ENCODE measurements at places on chromosomes 16 and 17.

DNA sequence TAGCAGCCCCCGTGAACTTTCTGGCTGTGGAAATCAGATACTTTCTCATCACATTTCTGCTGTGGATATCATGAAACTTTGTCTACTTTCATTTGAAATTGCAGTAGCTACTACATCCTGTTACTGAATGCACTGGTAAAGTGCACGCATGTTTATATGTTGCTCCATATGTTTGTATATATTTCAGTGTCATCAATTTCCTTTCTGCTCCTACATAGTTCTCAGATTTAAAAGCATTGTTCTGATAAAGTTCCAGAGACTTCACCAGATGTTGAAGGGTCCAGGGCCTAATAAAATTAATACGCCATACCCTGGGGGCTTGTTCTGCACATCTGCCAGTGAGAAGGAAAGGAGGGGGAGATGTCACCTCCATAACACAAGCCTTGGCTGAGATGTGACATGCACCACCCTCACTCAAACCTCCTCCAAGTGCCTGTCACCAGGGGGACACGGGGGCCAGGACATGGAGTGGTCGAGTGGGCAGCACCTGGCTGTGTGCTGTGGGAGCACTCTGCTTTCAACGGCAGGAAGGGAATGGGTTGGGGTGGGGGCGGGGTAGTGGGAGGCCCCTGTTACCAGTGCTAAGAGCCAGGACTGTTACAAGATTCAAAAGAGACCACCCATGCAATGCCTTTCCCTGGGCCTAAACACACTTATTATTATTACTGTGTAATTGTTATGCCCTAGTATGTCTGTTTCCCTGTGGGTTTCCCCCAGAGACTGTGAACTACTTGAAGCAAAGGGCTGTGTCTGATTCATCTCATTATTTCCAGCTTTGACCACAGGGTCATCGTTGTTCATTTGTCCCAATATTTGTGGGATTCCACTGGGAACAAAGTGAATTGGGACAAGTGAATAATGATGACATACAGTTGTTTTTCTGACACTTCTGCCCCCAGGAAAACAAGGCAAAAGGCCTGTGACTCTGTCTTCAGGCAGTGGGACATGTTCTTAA lies 193.4 kb downstream of the FOXL1 start:
- no peak for DNase-seq

GRCh38 chr16:86597880-86598606 lies 19.7 kb downstream of the FOXL1 start:
- DNase-seq: no peak

- peak; percentile 95 for DNase-seq
These were observed 43.7 kb upstream of the GOSR1 start for GRCh38 chr17:30433514-30433913.

- no peak for DNase-seq
These were observed 16.8 kb downstream of the GALNS start for GRCh38 chr16:88839745-88840599.

GRCh38 chr16:56918467-56919012 lies 13.4 kb upstream of the HERPUD1 start:
- DNase-seq: no peak

- DNase-seq: no peak
These were observed 110.6 kb downstream of the PRKCA start for GRCh38 chr17:66412857-66413558.

- no peak for DNase-seq
These were observed 802 bp upstream of the TOB1 start for GRCh38 chr17:50866950-50867362.

GRCh38 chr17:50634224-50634914 lies at the start of gene ABCC3:
Gene ABCC3, plus strand, starts transcription at chr17:50634881. Its CDS starts 56 bp downstream, at chr17:50634937.
- DNase-seq: no peak

- no peak for DNase-seq
These were observed 49.3 kb upstream of the MNT start for GRCh38 chr17:2450016-2450650.

DNA sequence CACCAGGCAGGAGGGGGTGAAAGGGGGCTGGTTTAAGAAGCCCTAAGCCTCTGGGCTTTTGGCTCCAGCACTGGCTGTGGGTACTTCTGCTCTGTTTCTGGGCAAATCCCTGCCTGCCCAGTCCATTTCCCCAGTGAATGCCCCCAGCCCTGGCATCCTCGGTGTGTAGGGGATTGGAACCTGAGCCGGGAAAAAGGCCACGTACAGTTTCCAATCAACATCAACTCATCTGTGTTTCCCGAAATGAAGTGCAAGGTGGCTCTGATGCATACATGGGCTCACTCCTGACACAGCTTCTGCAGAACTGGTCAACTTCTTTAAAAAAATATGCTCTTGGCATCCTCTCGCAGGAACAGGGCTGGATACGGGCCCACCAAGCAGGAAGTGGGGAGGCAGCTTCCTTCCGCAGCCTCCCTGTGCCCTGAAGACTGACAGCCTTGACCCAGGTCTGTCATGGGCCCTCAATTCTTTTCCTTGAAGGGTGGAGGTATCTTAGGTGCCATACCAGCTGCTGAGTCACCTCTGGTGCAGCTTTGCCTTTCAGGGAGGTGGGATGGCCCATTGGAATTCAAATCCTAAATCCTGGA lies 73.3 kb downstream of the N4BP1 start:
- DNase-seq: no peak

DNA sequence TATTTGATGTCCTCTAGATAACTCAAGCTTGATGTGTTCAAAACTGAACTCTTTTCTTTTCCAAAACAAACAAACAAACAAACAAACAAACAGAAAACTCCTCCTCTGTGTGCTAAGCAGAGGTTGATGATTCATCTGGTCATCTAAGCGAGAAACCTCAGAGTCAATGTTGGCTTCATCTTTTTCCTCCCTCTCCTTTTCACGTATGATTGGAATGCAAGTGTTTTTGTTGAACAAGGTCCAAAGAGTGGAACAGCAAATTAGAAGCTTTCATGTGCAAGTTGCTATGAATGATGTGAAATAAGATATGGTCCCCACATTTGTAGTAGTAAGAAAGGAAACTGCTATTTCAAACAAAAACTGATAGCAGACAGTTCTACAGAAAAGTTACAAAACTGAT lies 52.5 kb downstream of the TBX4 start:
- DNase-seq: peak; percentile 64

DNA sequence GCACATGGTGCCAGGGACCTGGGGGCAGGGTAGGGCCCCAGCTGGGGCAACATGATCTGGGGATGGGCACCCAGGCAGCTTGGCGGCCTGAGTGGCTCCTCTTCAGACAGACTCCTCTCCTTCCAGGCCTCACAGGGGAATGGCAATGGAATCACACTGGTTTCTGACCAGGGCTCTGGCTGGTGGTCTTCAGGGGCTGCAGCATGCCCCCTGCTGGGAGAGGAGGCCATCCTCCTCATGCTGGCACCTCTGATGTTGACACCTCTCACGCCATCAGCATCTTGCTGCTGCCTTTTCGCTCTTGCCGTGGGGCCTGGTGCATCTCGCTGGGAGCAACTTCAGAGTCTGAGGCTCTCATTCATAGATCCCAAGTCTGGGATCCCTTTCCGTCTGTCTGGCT lies 11.2 kb upstream of the GFOD2 start:
- DNase-seq: no peak

- DNase-seq: peak; percentile 25
These were observed 61.2 kb downstream of the MPHOSPH6 start for GRCh38 chr16:82108774-82109173.

GRCh38 chr16:82301146-82301755 lies 131.2 kb upstream of the MPHOSPH6 start:
- DNase-seq: no peak

DNA sequence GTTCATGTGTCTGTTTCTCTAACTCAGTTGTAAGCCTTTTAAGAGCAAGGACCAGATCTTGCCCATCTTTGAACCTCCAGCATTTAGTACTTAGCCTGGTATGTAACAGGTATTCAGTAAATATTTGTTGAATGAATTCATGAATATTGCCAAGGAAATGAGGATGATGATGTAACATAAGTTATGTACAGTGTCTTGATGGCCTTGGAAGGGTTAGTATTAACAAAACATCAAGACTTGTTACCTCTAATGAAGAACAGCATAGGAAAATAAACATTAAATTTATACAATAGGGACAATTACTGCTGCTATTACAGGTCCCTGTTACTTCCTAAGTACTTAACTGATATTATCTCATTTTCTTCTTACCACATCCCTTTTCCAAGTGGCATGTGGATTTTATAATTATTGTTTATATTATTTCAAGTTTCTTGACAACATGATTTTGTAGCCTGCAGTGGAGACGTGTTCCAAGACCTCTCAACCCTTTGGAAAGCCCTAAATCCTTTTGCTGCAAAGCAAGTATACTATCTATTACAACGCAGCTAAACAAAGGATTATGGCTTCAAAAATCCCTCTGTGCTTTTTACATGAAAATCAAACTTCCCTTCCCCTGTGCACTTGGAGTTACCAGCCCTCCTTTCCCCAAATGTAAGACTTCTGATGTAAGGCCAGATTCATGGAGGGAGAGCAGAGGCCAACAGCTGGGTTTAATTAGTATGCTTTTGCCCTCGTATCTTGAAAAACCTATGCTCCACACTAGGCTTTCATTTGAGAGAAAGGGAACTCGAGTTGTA lies 77.4 kb upstream of the SMIM36 start:
- no peak for DNase-seq

- no peak for DNase-seq
These were observed 704.3 kb downstream of the MAF start for GRCh38 chr16:78896280-78896679.

- DNase-seq: no peak
These were observed 184.2 kb downstream of the KCNJ2 start for GRCh38 chr17:70353408-70354092.

- DNase-seq: no peak
These were observed 43.6 kb upstream of the MMP2 start for GRCh38 chr16:55435387-55435786.

DNA sequence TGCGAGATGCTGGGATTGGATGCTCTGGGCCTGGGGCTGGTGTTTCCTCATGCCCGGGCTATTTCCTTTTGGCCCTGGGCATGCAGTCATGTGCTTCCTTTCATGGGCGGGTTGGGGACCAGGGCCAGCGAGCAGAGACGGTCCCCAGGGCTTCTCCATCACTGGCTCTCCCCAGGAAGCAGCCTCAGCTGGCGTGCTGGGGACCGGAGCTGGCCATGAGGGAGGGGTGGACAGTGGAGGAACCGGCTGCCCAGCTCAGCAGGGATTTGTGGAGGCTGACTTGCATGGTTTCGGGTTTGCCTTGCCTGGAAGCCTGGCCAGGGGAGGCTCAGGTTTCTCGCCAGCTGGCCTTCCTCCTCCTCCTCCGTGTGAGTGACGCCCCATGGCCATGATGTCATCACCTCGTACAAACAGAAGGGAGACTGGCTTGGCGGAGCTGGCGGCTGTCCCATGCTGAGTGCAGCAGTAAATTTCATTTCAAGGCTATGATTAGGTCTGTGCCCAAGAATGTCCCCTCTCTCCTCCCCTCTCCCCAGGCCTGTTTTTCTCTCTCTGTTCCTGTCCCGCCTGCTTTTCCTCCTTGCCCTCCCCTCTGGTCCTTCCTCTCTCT lies 8.9 kb upstream of the TIMP2 start:
- DNase-seq: peak; percentile 95

- no peak for DNase-seq
These were observed 2.0 kb upstream of the TMEM238L start for GRCh38 chr17:10805911-10806310.

GRCh38 chr16:51155820-51156806 lies 5.0 kb upstream of the SALL1 start:
- no peak for DNase-seq

GRCh38 chr16:83928341-83929055 lies 24.5 kb upstream of the OSGIN1 start:
- peak; percentile 42 for DNase-seq

GRCh38 chr17:4090898-4091297 lies 51.9 kb downstream of the ZZEF1 start:
- DNase-seq: no peak

- no peak for DNase-seq
These were observed 230.7 kb upstream of the CDH5 start for GRCh38 chr16:66135838-66136237.

GRCh38 chr16:22673421-22673831 lies 140.5 kb upstream of the HS3ST2 start:
- no peak for DNase-seq

DNA sequence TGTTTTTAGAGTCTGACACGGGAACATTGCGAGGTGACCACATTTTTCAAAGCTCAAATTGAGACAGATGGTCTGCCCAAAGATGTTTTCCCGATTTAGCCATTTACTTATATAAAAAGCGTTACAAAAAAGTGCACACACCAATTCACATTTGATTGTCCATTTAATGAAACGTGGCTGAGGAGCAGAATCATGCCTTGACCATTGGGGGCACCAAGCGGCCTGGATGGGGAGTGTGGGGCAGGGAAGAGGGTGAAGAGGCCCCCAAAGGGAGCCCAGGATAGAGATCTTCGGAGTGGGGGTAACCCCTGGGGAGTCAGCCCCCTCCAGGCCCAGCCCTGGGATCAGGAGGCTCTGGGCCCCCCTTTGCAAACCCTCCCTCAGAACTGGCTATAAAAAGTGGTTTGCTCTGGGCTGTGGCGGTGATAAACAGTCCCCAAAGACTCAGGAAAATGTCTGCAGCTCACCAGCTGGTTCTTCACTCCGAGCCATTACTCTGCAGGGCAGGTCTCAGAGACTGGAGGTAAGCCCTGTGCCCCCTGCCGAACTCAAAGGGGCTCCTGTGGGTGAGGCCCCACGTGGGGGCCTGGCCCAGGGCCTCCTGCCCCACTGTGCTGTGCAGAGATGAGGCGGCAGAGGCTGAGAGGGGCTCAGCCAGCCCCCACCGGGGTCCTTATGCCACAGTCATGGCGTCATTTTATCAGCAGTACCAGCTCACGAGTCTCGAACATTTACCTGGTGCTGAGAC lies 105.9 kb upstream of the SEC14L1 start:
- DNase-seq: no peak

GRCh38 chr17:4946312-4946976 lies 1.9 kb downstream of the PFN1 start:
- no peak for DNase-seq

DNA sequence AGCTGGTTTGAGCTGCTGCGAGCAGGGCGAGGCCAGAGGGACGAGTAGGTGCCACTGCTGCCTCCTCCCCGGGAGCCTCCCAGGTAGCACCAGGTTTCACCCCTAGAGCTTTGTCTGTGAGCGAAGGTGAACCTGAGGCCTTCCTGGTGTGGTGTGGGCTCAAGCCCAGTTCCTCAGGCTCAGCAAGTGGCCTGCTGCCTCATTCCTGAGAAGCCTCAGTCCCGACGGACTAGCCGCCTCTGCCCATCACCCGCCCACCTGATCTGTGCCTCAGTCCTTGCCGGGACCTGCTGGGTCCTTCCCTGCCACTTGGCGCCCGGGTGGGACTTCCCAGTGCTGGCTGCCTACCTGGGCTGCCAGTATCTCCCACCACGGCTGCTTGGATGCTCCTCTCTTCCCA lies 1.7 kb downstream of the NLRC3 start:
- DNase-seq: no peak

DNA sequence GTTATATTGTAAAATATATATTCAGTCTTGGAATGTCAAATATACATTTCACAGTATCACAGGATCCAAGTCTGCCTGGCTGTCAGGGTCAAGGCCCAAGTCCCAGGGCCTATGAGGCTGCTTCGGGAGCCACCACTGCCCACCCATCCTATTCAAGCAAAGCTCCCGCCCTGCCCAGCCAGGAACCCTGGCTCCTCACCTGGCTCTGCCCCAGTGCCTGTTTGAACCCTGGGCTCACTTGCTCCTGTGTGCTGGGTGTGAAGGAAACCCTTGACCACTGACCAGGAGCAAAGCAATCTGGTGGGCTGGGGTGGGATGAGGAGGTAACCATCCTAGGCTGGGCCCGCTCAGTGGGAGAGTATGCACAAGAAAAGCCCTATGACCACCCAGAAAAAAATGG lies 27.0 kb downstream of the ITGAE start:
- DNase-seq: no peak

All from HT1080 (cell line).